T-cell (primary cell): ENCODE measurements at places on chromosomes 6 and 20.

- DNase-seq, result no peak
Observed at GRCh38 chr6:3330199-3330598, 71.5 kb downstream of the PSMG4 start.

DNA sequence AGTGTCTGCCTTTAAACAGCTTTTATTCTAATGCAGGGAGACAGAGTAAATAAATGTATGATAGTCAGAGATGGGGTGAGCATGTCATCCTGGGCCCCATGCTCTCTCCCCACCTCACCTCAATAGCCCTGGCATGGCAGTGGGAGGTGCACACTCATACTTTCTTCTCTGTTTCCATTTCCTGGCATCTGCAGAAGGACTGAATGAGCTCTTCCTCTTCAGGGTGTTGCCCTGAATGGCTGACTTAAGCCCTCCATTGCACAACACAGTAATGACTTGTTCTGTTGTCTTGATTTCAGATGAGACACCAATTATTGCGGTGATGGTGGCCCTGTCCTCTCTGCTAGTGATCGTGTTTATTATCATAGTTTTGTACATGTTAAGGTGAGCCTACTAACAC, 57.0 kb upstream of the GNRH2 start:
- DNase-seq, result no peak

- no peak for DNase-seq
Observed at GRCh38 chr6:30939473-30939872, 1.3 kb upstream of the MUCL3 start.

DNA sequence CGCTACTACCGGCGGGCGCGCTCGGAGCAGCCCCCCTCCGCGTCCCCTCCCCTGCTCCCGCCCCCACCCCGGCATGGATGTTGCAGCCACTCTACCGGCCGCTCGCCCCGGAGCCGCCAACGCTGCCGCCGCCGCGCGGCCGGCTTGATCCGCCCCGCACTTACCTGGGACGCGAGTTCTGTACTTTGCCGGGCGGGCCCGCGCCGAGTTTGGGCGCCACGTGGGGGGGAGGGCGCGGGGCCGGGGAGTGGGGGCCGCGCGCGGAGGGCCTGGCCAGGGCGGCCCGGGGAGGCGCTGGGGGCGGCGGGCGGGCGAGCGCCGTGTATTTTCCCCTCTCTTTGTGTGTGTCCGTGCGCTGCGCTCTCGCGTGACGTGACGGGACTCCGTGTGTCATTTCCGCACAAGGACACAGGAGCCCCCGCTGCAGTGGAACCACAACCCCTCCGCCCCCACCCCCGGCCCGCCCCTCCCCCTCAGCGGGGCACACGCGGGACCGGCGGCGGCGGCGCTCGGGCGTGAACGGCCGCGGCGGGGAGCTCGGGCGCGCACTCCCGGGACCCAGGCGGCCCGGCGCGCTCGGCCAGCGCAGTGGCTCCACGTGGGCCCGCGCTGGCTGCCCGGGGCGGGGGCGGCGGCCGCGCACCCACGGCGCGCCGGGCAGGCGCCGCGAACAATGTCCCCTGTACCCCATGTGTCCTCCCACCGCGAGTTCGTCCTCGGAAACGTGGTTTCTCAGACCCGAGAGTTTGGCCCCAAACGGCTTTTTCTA, at the start of gene BEND3:
Gene BEND3 (minus strand): TSS at position 590 of the 769 bp plus-strand sequence. CDS start 16,230 bp downstream, outside the sequence.
- peak; percentile 43 for DNase-seq

DNA sequence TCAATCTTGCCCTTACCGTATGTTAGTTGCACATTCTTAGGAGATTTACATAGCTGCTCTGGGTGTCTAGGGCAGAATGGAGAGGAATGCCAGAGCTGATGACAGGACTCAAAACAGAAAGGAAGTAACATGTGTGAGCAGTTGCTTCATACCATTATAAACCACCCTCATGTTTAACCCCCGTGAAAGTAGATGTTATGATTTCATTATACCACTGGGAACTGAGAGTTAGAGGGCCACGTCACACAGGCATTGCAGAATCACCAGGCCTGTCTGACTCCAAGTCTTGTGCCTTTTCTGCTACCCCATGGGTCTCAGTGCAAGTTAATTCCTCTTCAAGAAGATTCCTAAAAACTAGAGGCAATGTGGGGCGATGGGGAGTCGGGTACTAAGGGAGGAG, 23.5 kb upstream of the SIM1 start:
- no peak for DNase-seq

- DNase-seq, result no peak
Observed at GRCh38 chr20:57883761-57884160, 173.9 kb upstream of the PMEPA1 start.

DNA sequence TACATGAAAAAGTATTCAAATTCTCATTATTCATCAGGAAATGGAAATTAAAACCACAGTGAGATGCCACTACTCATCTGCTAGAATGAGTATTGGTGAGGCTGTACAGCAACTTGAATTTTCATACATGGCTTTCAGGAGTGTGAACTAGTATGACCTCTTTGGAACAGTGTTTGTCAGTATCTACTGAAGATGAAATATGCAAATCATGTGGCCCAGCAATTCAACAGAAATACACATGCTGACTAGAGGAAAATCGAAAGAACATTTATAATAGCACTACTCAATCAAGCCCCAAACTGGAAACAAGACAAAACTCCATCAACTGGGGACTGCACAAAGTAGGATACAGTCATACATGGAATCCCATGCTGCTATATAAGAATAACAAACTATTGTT, 102.2 kb downstream of the DCDC2 start:
- no peak for DNase-seq

GRCh38 chr20:33443006-33443511, 504 bp downstream of the SNTA1 start:
- peak; percentile 23 for DNase-seq
